Activated CD4-positive, alpha-beta T cell treated with anti-CD3 and anti-CD28 coated beads, Interleukin-2, amount 10 ng/mL, durations not matched to agents 7 days and 5 days (primary cell): ENCODE measurements at places on chromosomes 1 and 21. TPM values are rescaled to one million over a fixed set of nuclear protein-coding genes. Genes with fewer than 3 reads are reported as not detected.

Gene RIPK4
- total RNA-seq: 0.07 TPM

Gene CELA2B
- total RNA-seq: not detected

Gene ZNF697
- 0.10 TPM for total RNA-seq

Gene OR2G6
- total RNA-seq: not detected

Gene ALX3
- total RNA-seq: not detected
